ENCODE measurements at places on chromosomes 11 and 22.

- DNase-seq: no peak
These were observed 5.4 kb downstream of the LMF2 start for GRCh38 chr22:50502096-50502495.

- DNase-seq: no peak
These were observed 19.7 kb upstream of the ALX4 start for GRCh38 chr11:44329472-44330230.

DNA sequence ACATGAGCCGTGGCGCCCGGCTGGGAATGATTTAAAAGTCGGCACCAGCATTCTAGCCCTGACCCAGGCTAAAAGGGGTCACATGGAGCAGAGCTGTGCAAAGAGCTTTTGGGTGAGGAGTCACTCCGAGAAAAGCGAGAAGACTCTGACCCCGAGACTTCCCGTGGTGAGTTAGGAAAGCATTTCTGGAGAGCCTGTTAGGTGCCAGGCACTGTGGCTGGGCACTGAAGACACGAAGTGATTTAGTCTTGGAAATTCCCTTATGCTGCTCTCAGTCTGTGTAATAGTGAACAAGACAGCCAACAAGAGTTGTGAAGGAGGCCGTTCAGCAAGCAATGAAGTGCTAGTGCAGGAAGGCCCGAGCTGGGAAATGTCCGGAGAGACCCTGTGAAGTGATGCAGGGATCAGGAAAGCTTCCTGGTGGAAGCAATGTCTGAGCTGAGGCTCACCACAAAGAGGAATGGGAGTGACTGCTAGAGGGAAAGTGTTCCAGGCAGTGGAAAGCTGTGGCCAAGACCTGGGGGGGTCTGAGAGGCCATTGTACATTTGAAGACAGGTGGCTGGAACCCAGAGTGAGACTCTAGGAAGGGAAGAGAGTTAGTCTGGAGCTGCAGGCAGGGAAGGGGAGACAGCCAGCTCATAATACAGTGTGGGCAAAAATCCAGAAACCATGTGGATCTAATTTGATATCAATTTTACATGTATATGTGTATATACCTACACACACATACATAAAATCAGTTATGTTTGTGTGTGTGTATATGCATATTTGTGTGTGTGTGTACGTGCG is 31.6 kb downstream of the MARK2 start:
- DNase-seq: peak; percentile 41

- no peak for DNase-seq
These were observed 438.5 kb upstream of the FAT3 start for GRCh38 chr11:91786097-91786496.

GRCh38 chr11:120108154-120108784 is 29.6 kb downstream of the TRIM29 start:
- DNase-seq: peak; percentile 72
